Keratinocyte (primary cell): ENCODE measurements at places on chromosomes 7 and 10. TPM values are rescaled to one million over a fixed set of nuclear protein-coding genes. Genes with fewer than 3 reads are reported as not detected.

The CPA1 gene
- polyA plus RNA-seq: not detected in 3 replicates

The C10orf53 gene
- not detected in 3 replicates for polyA plus RNA-seq

The ITGB8 gene
- 8.3 to 14.3 TPM (median 10.9 TPM) in 3 replicates for polyA plus RNA-seq

The HTR5A gene
- not detected in 3 replicates for polyA plus RNA-seq

The TLX1 gene
- polyA plus RNA-seq: not detected in 3 replicates

The PALD1 gene
- polyA plus RNA-seq: 0.72 to 1.4 TPM (median 0.83 TPM) in 3 replicates

The MLXIPL gene
- polyA plus RNA-seq: 0.05 to 0.14 TPM (median 0.05 TPM) in 3 replicates

The PSD gene
- 0.10 to 0.81 TPM (median 0.11 TPM) in 3 replicates for polyA plus RNA-seq

The CCL24 gene
- not detected in 3 replicates for polyA plus RNA-seq

The PNLIP gene
- not detected in 3 replicates for polyA plus RNA-seq

The FXYD4 gene
- not detected in 3 replicates for polyA plus RNA-seq

The ACHE gene
- polyA plus RNA-seq: 0.07 to 0.30 TPM (median 0.20 TPM) in 3 replicates

The PON1 gene
- polyA plus RNA-seq: not detected in 3 replicates

The ACTL6B gene
- not detected in 3 replicates for polyA plus RNA-seq

The CASP2 gene
- 9.1 to 21.9 TPM (median 12.8 TPM) in 3 replicates for polyA plus RNA-seq

The IKZF1 gene
- polyA plus RNA-seq: not detected in 3 replicates

The AOAH gene
- polyA plus RNA-seq: 0.43 to 0.54 TPM (median 0.45 TPM) in 3 replicates

The LOXL4 gene
- polyA plus RNA-seq: 0.01 to 0.03 TPM (median 0.01 TPM) in 3 replicates

The KMT2C gene
- 6.8 to 12.2 TPM (median 8.5 TPM) in 3 replicates for polyA plus RNA-seq

The IFIT2 gene
- 3.4 to 4.3 TPM (median 3.9 TPM) in 3 replicates for polyA plus RNA-seq

The LRRN3 gene
- not detected in 3 replicates for polyA plus RNA-seq

The SORCS1 gene
- polyA plus RNA-seq: 0.01 TPM in 1 of 3 replicates, not detected in the others

The PSMC2 gene
- polyA plus RNA-seq: 144 to 240 TPM (median 215 TPM) in 3 replicates

The MKRN1 gene
- polyA plus RNA-seq: 43.1 to 52.9 TPM (median 50.4 TPM) in 3 replicates

The SPDYE9 gene
- polyA plus RNA-seq: not detected in 3 replicates

The DNAJC12 gene
- polyA plus RNA-seq: 0.31 to 0.45 TPM (median 0.31 TPM) in 3 replicates

The ACSM6 gene
- polyA plus RNA-seq: 0.04 TPM in 1 of 3 replicates, not detected in the others

The CHST3 gene
- 12.0 to 12.4 TPM (median 12.3 TPM) in 3 replicates for polyA plus RNA-seq

The NRF1 gene
- 9.2 to 12.6 TPM (median 10.4 TPM) in 3 replicates for polyA plus RNA-seq

The BMPER gene
- 0.57 to 0.67 TPM (median 0.58 TPM) in 3 replicates for polyA plus RNA-seq

The LRGUK gene
- 0.16 to 0.50 TPM (median 0.45 TPM) in 3 replicates for polyA plus RNA-seq

The ODAD2 gene
- polyA plus RNA-seq: 0.01 to 0.02 TPM in 2 of 3 replicates, not detected in the other

The CALML5 gene
- polyA plus RNA-seq: 5.7 to 11.4 TPM (median 7.3 TPM) in 3 replicates

The STEAP1B gene
- polyA plus RNA-seq: 12.0 to 18.9 TPM (median 14.9 TPM) in 3 replicates

The PNLIPRP1 gene
- polyA plus RNA-seq: not detected in 3 replicates

The IRF5 gene
- 0.78 to 1.5 TPM (median 0.88 TPM) in 3 replicates for polyA plus RNA-seq

The SPAG6 gene
- not detected in 3 replicates for polyA plus RNA-seq

The DOCK4 gene
- 6.2 to 18.9 TPM (median 13.9 TPM) in 3 replicates for polyA plus RNA-seq

The HOXA11 gene
- polyA plus RNA-seq: 0.07 to 0.18 TPM (median 0.14 TPM) in 3 replicates

The PNLIPRP2 gene
- polyA plus RNA-seq: not detected in 3 replicates

The RTKN2 gene
- 1.2 to 3.2 TPM (median 2.2 TPM) in 3 replicates for polyA plus RNA-seq

The CAV2 gene
- polyA plus RNA-seq: 467 to 631 TPM (median 530 TPM) in 3 replicates
